ENCODE measurements at places on chromosomes 12 and 14. TPM values are rescaled to one million over a fixed set of nuclear protein-coding genes. Genes with fewer than 3 reads are reported as not detected.

GRIN2B gene
- polyA plus RNA-seq = under 0.01 TPM

PPM1H gene
- polyA plus RNA-seq = 1.4 TPM

SIX6 gene
- polyA plus RNA-seq = not detected

DERA gene
- polyA plus RNA-seq = 28.1 TPM

SCN8A gene
- polyA plus RNA-seq = 0.23 TPM

KDM5A gene
- 12.3 TPM for polyA plus RNA-seq

APAF1 gene
- 5.5 TPM for polyA plus RNA-seq

IL31 gene
- polyA plus RNA-seq = not detected

STYK1 gene
- polyA plus RNA-seq = 1.1 TPM

DPPA3 gene
- polyA plus RNA-seq = not detected

SMCO3 gene
- 0.20 TPM for polyA plus RNA-seq
